AG09309 (cell line): ENCODE measurements at places on chromosomes 4 and X.

GRCh38 chr4:76311896-76312331, 5.4 kb downstream of the STBD1 start:
- DNase-seq, result no peak

DNA sequence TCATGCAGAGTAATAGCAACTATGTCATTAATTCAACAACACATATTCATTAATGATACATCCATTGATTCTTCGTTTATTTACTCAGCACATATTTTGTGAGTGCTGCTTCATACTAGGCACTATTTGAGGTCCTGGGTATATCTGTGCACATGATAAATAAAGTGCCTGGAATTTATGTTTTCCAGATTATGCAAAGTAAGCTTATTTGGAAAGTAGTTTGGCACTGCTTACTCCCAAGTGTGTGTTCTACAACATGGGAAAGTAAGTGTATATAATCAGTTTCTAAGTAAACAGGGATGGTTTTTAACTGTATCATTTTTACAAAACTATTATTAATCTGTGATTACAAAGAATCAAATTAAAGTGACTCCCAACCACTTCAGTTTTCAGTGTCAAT, 16.8 kb upstream of the EPGN start:
- DNase-seq, result no peak

- DNase-seq, result no peak
These were observed 31.3 kb downstream of the FAM241A start for GRCh38 chr4:112176596-112176995.

GRCh38 chrX:80812176-80812575, 2.5 kb upstream of the BRWD3 start:
- no peak for DNase-seq

- DNase-seq, result no peak
These were observed 288.2 kb downstream of the IL1RAPL2 start for GRCh38 chrX:104854188-104854587.

DNA sequence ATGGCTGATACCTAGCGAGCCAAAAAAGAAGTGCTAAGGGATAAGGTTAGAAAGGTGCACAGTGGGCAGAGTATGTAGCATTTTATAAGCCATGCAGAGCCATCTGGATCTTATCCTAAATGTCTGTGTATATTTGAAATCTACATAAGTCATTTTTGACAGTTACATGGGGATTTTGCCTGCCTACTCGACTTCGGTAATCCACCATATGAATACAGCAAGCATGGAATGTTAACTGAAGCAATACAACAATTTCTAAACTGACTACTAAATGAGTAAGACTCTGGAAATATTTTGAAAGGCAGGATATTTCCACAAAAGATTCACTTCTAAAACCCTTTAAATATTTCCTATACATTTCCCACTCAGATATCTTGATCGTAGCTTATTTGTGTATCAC, 122.5 kb downstream of the KCNIP4 start:
- DNase-seq, result no peak

GRCh38 chr4:58166490-58166889, 1056.3 kb upstream of the IGFBP7 start:
- no peak for DNase-seq

- no peak for DNase-seq
These were observed 170.4 kb upstream of the BCOR start for GRCh38 chrX:40268188-40268520.

- DNase-seq, result no peak
These were observed 100.1 kb downstream of the EIF4E start for GRCh38 chr4:98828801-98829200.

DNA sequence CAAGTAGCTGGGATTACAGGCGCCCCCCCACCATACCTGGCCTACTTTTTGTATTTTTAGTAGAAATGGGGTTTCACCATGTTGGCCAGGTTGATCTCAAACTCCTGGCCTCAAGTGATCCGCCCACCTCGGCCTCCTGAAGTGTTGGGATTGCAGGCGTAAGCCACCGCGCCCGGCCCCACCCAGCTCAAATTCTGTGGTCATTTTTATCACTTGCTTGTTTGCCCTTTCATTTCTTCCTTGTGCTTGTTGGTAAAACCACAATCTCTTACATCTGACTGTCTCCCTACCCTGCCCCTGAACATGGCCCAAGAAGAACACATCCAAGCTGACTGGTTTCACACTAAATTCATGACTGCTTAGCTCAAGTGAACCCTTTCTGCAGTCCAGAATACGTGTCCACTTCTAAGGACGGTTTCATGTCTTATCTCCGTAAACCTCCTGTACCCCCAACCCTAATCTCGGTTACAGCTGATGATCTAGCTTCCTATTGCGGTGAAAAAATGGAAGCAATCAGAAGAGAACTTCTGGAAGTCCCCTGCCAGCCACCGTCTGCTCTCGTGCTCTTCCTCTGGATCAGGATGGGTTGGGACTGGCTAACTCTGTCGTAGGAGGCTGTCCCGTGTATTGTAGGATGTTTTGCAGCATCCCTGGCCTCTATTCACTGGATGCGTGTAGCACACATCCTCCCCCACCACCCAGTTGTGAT, 5.4 kb upstream of the RS1 start:
- no peak for DNase-seq

DNA sequence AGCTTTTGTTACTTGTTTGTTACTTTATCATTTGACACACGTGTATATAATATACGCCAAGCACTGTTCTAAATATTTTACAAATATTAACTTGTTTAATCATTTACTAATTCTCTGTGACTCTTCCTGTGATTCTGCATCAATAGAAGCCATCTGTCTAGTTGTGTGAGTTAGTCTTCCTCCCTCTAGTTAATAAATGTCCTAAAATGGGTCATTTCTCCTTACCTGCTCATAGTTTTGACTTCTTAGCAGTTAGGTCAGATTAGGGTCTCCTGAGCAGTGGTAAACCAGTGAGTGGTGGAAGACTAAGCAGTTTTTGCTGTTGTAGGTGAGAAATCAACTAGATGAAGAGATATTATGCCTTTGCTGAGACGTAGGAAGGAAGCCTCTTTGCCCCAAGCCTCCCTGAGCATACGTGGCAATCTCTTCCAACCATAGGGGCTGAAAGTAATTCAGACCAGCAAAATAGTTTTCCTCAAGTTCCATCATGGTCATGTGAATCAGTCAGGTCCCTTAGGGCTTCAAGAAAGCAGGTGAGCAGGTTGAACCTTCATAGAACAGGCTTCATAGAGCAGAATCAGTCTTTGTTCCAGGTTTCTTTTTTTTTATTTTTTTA, 38.7 kb upstream of the THOC2 start:
- no peak for DNase-seq

- DNase-seq, result no peak
These were observed 135.6 kb upstream of the ZIC3 start for GRCh38 chrX:137430301-137430700.

- DNase-seq, result no peak
These were observed 165.9 kb downstream of the PDGFC start for GRCh38 chr4:156805696-156806095.

GRCh38 chr4:118917582-118917981, 28.9 kb downstream of the SYNPO2 start:
- no peak for DNase-seq

DNA sequence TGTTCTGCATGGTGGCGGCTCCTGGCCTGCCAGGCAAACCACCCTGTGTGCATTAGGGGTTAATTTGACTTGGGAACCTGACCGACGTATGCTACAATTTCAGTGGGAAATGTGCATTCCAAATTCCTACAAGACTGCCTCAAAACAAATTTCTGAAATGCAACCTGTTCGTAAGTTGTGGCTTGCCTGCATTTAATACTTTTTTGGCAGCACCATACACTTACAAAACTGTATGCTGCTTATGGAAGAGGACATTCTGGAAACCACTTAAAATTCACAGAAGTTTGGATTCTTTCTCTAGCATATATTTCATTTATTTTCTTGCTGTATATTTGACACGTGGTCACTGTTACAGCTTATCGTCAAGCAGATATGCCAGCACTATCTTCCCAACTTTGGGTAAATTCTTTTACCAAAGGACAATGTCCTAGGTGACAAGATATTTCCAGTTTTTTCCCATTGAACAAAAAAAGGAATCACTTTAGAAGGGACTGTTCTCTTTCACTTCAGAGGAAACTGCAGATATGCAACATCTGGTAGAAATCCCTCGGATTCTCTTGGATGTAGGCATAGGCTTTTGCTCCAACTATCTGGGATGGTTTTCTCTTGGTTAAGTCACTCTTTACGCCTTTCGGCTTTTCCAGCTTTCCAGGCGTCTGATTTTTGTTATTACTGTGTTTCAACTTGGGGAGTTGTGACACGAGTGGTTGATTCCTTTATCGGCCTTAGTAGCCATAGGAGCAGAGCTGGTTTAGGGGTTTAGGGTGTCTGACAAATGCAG, 9.7 kb upstream of the TENM3 start:
- no peak for DNase-seq

- DNase-seq, result no peak
These were observed 411.3 kb downstream of the SPRY1 start for GRCh38 chr4:123807866-123808265.

DNA sequence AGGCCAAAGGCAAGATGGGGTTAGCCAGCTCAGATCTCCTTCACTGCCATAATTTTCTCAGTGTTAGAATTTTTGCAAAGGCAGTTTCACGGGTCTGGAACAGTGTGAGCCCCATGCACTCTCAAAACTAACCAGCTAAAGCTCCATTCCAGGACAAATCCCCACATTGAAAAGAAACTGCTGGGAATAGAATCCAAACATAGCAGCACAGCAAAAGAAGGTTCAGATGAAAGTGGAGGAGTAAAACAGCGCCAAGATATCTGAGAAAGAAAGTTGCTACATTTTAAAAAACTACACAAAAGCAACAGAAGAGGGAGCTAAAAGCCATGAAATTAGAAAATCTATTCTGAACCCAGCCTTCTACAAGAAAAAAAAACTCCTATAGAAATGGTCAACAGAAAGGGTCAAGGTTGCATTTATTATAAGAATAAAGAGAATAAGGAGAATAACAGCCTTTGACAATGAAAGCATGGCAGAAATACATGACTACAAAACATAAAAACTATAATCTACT, 39.6 kb upstream of the SLC7A3 start:
- DNase-seq, result no peak

DNA sequence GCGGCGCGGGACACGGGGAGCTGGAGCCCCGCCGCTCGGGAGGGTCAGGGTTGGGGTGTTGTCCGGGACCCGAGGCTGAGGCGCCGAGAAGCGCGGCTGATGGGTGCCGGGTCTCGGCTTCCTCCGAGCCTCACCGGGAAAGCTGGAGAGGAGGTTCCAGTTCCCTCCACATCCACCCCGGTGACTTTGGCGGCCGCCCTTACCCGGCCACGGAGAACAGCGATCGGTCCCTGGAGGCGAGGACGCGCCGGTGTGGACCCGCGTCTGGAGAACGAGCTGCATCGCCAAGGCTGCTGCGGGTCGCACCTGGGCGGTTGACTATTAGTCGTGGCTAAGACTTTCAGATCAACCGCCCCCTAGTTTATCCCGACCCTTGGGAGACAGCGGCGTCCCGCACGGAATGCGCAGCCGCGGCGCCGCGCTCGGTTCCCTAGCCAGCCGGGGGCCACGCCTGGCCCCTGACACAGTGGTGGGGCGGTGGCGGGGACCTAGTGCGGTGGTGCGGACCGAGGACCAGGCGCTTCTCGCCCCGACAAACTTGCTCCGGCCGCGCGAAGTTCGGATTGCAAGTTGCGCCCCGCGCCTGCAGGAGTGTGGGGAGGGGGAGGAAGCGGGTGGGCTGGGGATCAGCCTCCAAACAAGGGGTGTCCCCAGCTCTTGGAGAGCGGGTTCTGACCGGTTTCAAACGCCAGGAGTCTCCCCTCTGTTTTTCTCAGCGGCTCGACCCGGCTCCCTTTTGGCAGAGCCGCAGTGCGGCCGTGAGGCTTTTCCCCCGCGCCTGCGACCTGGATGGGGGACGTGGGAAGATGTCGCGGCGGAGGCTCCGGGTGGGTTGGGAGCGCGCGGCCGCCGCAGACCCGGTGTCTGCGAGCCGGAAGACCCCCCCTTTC, 568 bp downstream of the FHDC1 start:
- no peak for DNase-seq

DNA sequence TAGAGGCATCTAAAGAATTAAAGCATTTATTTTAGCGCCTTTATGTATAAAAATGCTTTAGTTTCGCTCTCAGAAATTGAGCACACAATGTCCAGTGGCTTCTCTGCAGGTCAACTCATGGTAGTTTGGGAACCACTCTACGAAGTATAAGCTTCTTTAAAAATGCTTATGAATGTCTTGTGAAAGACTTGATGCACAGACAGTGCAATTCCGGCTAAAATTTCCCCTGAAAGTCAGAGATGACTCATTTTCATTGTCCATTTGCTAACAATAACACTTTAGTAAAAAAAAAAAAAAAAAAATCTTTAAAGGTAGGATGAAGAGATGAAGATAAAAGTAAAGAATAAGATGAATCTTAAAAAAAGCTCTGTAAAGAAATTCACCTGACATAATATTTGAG, 117.2 kb downstream of the PDHA2 start:
- DNase-seq, result no peak

DNA sequence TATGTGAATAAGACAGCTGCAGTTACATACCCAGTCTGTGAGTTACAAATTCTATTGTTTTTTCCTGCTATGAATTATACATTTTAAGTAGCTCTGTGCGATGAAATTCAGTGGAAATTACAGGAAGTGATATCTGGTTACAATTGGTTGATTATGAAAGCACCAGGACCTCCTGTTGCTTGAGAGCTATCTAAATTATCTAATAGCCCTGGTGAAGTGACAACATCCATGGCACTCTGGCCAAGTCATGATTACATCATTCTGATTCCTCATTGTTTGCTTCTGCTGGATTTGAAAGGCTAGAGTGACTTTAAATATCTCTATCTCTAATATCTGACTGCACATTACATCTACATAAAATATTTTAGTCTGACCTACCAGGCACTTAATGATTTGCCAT, 515.0 kb downstream of the CFAP47 start:
- no peak for DNase-seq

DNA sequence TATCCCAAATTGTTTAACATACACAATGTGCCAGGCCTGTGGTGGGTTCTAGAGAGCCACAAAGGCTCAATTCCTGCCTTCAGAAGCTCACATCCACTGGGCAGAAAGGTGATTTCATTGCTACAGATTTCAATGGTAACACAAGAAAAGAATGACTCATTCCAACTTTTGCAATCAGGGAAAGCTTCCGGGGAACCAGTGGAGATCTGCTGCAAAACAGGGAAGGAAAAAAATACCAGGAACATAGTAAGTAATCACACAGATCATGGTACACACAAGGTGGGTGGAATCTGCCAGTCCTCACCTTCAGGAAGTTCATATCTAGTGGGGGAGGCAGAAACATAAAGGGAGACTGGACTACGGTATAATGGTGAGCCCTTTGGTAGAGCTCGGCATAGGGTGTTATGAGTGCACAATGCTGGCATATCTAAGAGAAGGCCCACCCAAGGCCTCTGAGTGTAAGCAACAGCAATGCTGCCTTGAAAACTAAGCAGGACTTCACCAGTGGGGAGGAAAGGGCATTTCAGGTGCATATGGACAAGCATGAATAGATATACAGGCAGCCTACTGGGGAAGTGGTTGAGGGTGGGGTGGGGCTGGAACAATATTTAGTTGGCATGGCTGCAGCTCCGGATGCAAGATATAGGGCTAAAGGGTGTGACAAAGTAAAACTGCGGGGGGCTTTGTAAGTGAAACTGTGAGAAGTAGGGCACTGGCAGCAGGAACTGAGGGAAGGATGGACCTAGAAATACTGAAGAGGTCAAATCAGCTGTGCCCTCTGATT, 24.2 kb downstream of the GPRIN3 start:
- no peak for DNase-seq
